ENCODE measurements at places on chromosomes 1 and 21.
A peak's percentile ranks its signal among the peaks of the same experiment; 100 is the strongest.

DNA sequence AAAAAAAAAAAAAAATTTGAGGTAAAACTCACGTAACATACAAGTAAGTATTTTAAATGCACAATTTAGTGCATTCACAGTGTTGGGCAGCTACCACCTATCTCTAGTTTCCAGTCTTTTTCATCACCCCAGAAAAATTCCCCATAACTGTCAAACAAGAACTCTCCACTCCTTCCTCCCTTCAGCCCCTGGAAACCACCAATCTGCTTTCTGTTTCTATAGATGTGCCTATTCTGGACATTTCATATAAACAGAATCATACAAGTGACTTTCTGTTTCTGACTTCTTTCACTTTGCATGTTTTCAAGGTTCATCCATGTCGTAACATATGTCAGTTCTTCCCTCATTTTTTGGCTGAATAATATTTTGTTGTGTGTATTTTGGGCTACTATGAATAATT is 24.9 kb upstream of the ETS2 start:
- no peak for DNase-seq

DNA sequence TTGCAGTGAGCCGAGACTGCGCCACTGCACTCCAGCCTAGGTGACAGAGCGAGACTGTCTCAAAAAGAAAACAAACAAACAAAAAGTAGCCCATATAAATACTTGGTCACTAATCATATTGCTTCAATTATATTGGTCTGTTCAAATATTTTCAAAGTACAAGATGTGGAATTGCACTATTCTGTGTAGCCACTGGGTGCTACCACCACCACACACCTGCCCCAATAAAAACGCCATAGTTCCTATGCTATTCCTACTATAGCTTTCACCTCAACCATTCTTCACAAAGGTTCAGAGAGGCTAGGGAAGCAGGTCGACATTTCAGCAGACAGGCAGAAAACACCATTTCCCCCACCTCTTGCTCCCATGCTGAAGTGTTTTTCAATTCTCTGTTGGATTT is 16.7 kb downstream of the NDC1 start:
- no peak for DNase-seq

GRCh38 chr1:241177660-241178059 is 179.3 kb downstream of the RGS7 start:
- no peak for DNase-seq

- DNase-seq: no peak
Observed at GRCh38 chr1:160357286-160358002, 9.4 kb upstream of the NHLH1 start.

GRCh38 chr21:38839328-38840286 is 33.9 kb downstream of the ETS2 start:
- DNase-seq: peak; percentile 54

DNA sequence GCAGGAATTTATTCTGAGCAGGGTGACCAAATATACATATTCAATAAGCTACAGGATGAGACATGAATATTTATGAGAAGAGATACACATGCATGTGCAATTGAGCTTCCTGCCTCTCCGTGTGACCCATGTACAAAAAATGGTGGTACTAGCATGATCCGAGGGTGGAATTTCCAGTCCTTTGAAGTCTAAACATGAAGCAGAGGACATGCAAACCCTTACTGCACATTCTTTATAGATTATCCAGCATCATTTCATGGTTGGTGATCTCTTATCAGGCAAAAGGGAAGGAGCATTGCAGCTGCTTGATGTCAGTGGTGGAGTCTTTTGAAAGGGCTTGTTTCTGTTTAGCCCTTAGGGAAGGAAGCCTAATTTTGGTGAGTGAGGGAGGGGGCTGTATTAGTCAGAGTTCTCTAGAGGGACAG is 448.6 kb downstream of the SETD4 start:
- no peak for DNase-seq

DNA sequence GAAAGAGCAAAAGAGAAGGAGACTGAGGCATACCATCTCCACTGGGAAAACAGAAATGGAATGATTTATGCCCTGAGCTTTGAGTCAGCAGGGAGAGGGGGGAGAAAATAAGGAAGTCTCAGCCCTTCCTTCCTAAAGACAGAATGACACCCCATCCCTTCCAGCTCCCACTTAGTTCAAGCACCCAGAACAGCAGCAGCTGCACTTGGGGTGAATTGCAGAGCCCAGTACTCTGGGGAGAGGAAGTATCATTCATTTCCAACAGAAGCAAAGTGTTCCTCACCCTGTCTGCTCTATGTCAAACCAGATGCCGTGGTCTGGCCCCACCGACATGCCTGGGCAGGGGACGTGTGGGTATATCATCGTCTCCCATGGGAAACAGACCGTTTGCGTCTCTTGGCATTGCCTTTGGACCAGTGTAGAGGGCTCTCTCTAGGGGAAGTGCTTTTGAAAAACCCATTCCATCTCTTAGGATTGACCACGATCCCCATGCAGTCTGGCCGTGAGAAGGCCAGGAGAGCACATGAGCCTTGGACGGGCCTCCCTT is 1.1 kb upstream of the KCNJ15 start:
- no peak for DNase-seq

DNA sequence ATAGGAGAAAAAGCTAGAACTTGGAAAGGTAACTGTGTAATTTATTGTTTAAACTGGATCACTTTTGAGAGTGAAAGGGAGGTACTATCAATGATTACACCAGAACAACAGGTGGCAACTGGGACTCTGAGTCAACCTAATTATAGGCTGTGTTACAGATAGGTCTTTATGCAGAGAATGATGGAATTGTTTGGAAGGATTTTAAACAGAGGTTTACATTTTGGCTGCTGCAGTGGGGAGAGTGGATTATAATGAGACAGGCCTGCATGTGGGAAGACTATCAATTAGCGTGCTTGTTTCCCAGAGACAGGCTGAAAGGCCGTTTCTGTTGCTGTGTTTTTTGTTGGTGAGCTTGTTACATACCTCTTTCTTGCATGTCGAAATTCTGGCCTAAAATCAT is 432.9 kb downstream of the PLA2G4A start:
- no peak for DNase-seq

- DNase-seq: no peak
Observed at GRCh38 chr1:3345792-3346191, 108.7 kb upstream of the ARHGEF16 start.

GRCh38 chr1:160963521-160963920 is 8.9 kb upstream of the ITLN2 start:
- no peak for DNase-seq

- no peak for DNase-seq
Observed at GRCh38 chr1:44105810-44106209, 12.8 kb upstream of the KLF17 start.

DNA sequence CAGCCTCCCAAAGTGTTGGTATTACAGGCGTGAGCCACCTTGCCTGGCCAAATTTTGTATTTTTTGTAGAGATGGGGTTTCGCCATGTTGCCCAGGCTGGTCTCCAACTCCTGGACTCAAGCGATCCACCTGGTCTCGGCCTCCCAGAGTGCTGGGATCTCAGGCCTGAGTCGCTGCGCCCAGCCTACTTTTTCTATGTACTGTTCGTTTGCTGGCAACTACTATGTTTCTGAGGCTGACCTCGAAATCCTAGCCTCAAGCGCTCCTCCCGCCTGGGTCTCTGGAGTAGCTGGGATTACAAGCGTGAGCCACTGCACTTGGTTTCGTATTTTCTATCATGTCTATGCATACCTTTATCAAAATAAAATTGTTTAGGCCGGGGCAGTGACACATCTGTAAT is 675 bp upstream of the TEKT2 start:
- DNase-seq: no peak

DNA sequence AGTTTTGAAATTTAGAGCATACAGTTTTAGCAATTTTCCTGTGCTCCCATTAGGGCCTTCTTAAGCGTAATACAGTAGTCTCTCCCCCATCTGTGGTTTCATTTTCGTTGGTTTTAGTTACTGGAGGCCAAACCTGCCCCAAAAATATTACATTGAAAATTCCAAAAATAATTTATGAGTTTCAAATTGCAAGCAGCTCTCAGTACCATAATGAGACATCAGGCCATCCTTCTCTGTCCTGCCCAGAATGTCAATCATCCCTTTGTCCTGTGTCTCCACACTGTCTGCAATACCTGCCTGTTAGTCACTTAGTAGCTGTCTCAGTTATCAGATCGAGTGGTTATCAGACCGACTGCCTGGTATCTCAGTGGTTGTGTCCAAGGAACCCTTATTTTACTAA is 45.4 kb downstream of the ADSS2 start:
- no peak for DNase-seq

Data from stimulated activated CD4-positive, alpha-beta T cell treated with anti-CD3 and anti-CD28 coated beads, Interleukin-1b, Interleukin-23, amount 100 ng/mL, for 48 hours (primary cell).